NCI-H446 treated with DMSO at 0.1 percent for 48 hours (cell line): ENCODE measurements at places on chromosomes 11 and 22.
A peak's percentile ranks its signal among the peaks of the same experiment; 100 is the strongest.

- DNase-seq, result no peak
These were observed 81.6 kb downstream of the ZC3H12C start for GRCh38 chr11:110174645-110175310.

DNA sequence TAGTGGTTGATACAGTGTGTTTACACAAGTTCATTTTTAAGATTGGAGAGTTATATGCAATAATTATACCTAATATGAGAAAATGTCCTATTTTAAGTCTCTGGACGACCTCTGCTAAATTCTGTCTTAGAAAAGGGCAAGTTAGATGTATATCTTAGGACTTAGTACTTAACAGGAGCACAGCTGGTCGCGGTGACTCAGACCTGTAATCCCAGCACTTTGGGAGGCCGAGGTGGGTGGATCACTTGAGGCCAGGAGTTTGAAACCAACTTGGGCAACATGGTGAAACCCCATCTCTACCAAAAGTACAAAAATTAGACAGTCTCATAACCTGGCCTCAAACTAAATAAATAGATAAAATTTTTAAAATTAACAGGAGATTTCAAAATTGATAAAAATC lies 27.2 kb downstream of the BSX start:
- DNase-seq, result no peak

DNA sequence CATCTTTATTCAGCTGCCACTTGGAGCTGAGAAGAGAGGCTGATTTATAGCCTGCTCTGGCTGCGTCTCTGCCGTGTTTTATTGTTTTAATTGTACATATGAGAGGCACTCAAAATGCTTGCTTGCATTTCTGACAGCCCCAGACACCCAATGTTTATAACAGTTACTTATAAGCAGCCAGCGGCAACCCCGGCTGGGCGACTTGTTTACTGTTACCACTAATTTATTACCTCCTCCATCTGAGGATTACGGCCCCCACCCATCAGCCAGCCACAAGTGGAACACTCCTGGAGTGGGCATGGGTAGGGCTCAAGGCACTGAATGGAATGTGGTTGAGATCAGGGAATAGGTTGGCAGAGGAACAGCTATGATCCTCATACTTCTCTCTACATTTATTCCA lies 61.2 kb downstream of the CLPB start:
- no peak for DNase-seq

- DNase-seq, result no peak
These were observed 43.0 kb downstream of the THAP12 start for GRCh38 chr11:76337923-76338322.

DNA sequence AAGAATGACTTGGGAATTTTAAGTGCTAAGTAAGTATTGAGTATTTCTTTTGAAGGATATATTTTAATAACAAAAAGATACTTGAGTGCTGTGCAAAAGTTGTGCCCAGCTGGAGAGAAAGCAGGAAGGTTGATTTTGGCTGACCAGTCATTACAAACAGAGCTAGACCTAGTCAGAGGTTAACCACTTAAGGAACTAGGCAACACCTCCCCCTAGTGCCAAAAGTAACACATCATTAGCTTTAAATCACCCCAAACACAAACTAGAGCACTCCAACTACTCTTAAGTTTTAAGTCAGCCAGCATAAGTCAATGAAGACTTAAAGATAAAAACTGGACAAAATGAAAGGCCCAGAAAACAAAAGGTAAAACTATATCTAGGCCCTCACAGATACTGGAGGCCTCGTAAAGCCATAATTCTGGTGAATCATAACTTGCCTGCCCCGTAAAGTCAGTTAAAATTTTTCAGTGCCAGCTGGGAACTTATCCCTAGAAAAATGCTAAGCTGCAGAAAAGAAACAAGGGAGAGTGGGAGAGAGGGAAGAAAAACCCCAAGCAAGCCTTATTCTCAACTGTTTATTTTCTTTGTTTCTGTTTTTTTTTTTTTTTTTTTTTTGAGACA lies 4.6 kb downstream of the TMEM9B start:
- peak; percentile 40 for DNase-seq

GRCh38 chr11:117761993-117762392 lies 35.0 kb downstream of the DSCAML1 start:
- no peak for DNase-seq

DNA sequence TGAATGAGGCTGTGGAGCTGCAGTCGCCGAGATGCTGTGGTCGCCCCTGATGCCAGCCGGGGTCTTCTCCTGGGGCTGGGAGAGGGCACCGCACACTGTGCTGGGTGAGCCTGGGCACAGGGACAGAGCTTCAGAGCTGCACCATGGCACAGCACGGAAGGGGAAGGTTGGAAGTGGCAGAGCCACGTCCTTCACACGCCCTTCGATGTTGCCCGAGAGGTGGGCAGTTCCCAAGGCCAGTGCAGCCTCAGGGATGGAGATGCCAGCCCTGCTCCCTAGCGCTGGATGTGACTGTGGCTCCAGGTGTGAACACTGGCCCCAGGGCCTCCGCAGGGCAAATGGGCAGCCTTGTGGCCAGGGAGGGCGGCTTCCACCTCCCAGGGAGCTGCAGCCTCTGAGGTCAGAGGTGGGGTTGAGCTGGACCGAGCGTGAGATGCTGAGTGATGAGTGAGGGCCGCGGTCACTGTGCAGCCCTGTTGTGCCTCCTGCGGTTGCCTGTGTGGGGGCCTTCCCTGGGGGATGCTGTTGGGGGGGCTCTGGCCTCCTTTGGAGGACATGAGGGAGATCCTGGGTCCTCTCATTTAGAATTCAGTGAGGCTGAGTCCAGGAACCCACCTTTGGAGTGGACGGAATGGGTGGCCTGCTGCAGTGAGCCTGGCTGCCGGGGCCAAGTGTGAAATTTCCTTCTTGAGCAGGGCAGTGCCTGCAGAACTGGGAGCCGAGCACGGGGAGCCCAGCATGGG lies 1090.0 kb downstream of the BRD1 start:
- DNase-seq, result no peak

DNA sequence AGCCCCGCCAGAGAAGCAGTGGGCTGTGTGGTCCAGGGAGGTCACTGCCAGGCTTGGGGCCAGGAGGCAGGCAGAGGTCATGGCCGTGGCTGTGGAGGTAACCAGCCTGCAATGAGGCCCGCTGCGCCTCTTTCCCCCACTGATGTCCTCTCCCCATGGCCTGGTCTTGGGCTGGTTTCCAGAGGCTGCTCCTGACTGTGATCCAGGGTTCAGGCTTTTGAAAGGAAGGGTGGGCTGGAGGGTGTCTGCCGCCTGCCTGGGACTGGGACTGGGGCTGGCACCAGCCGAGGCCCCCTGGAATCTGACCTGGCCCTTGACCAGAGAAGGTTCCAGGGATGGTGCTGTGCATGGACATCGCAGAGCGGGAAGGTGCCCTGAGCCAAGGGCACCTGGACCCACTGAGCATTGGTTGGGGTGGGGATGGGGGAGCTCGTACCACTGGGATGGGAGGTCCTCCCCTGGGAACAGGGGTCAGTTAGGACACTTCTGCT lies 59.6 kb upstream of the THY1 start:
- DNase-seq, result no peak

DNA sequence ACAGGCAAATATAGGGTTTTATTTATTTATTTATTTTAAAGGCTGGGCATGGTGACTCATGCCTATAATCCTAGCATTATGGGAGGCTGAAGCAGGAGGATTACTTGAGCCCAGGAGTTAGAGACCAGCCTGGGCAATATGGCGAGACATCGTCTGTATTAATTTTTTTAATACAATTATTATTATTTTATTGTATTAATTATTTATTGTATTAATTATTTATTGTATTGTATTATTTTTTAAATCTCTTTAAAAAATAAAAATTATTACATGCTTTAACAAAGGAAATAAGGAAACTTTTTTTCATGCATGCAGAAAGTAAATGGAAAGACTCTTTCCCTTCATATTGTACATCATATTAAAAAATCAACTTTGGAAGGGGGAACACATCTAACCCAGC lies 3.5 kb downstream of the SCN3B start:
- no peak for DNase-seq

DNA sequence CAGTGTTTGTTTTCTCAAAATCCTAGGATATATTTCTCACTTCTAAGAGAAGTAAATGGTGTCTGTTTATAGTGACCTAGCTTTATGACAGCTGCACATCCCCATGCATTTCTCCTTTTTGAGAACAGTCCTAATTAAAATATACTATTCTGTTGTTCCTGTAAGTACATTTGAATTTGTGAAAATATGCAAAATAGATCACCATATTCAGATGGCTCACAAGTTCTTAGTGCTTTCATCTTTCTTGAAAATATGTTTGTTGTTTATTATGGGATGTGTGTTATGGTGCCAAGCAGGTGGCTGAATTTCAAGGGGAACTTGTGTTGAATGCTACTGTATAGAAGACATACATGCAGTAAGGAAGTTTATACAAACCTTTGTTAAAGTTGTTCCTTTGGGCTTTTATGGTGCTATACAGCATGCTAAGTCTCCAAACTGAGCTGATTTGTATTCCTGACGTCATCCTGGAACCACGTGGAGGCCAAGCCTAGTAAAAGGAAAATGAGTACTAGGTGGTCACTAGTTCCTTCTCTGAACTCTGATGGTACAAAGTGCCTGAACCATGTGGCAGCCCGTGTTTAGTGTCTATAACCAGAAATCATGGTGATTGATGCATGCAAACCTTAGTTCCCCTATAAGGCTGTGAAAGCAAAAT lies 7.8 kb upstream of the VSTM5 start:
- DNase-seq, result no peak

DNA sequence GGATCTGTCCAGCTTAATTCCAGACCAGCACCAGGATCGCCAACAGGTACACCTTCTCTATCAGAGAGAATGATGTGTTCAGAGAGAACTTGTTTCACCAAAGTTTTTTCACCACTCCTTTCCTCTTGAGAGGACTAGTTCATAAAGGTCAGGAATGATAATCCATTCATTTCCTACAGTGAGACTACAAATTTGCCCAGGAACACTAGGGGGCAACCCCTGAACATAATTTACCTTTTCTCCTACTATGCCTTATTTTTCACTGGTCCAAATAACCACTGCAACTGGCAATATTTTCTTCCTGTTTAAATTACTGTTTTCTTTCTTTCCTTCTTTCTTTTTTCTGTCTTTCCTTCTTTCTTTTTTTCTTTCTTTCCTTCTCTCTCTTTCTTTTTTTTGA lies 22.5 kb downstream of the CAVIN3 start:
- DNase-seq, result no peak

DNA sequence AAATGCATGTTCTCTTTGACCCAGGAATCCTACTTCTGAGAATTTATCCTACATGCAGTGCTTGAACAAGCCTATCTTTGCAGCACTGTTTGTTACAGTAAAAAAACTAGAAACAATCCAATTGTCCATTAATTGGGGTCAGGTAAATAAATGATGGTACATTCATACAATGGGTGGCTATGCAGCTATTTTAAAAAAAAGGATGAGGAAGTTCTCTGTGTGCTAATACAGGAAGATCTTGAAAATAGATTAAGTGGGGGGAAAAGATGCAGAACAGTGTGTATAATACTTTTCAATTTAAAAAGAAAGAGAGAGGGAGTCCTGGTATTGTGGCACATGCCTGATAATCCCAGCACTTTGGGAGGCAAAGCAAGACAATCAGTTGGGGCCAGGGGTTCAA lies 9.5 kb upstream of the CREB3L1 start:
- DNase-seq, result no peak

DNA sequence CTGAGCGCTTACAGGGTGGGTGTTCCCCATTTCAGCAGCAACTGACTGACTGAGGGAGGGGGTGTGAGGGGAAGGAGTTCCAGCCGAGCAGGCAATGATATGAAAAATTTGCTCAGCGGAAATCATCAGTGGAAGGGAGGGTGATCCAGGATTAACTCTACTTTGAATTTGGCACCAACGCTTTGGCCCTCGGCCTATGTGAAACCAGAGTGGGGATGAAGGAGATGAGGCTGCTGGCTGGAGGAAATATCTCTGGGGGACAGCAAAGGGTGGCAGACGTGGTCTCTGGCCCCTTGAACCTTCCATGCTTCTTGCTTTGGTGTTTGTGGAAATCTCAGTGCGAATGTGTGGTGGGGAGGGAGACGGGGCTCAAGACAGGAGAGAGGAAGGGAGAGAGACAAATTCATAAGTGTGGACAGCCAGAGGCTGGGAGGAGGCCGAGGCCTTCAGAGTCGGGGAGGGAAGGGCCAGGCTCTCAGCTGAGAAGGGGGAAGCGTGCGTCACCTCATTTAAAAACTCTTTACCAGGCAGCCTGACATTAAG lies 83.6 kb downstream of the FDX1 start:
- DNase-seq, result no peak

DNA sequence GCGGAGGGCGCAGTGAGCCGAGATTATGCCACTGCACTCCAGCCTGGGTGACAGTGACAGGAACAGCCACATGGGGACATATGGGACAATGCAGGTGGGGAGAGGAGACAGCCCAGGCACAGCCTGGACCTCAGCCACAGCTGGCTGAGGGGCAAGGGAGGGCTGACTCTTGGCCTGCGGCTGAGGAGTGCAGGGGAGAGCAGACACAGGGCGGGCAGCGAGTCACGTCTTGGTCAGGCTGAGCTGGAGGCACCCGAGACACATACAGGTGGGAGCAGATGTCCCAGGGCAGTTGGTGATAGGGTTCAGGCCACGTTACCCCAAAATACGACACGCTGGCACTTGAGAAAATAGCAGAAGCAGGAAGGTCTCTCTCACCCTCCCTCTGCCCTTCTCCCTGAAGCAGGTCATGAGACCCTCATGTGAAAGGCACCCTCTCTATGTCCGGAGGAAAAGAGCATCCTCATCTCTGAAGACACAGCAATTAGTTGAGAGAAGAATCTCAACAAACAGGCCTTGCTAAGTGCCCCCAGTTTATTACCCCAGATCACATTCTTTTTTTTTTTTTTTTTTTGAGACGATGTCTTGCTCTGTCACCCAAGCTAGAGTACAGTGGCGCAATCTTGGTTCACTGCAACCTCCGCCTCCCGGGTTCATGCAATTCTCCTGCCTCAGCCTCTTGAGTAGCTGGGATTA lies 10.5 kb downstream of the KIAA0930 start:
- DNase-seq, result no peak

DNA sequence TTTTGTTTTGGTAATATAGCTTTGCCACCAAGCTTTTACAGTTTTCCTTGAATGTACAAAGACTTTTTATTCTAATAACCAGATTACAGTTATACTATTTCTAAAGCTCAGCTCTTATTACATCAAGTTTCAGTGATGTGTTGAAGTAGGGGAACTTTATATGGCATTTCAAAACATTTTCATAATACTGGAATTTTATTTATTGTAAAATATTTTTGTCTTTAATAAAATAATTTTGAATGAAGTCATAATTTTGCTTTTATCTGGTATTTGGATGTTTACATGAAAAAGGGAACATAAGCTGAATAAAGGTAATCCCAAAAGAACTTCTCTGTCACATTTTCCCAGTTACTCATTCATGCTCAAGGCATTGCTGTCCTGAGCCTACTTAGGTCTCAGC lies 34.7 kb downstream of the RTN3 start:
- no peak for DNase-seq

GRCh38 chr11:1869427-1870325 lies 16.8 kb downstream of the LSP1 start:
- DNase-seq, result no peak

GRCh38 chr11:88484873-88485621 lies 147.5 kb upstream of the CTSC start:
- peak; percentile 9 for DNase-seq
